ENCODE measurements at places on chromosomes 7 and 10.

DNA sequence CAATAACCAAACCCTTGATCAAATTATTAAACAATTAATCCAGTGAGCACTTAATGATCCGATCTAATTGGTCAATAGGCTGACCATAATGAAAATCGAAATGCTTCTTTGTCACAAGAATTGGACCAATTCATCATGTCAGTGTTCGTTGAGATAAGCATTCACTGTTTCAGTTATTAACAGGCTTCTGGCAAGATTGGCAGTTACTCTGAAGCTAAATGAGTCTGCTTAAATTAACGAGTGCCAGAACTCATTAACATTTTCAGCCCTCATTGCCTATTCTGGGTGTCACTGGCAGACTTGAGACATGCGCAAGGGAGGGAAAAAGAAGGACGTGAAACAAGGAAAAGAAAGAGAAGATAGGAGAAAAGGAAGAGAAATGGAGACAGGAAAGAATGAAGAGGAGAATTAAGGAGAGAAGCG lies 30.7 kb upstream of the SLC26A3 start:
- no peak for DNase-seq

GRCh38 chr10:59340285-59340684 lies 22.1 kb downstream of the FAM13C start:
- DNase-seq: no peak

DNA sequence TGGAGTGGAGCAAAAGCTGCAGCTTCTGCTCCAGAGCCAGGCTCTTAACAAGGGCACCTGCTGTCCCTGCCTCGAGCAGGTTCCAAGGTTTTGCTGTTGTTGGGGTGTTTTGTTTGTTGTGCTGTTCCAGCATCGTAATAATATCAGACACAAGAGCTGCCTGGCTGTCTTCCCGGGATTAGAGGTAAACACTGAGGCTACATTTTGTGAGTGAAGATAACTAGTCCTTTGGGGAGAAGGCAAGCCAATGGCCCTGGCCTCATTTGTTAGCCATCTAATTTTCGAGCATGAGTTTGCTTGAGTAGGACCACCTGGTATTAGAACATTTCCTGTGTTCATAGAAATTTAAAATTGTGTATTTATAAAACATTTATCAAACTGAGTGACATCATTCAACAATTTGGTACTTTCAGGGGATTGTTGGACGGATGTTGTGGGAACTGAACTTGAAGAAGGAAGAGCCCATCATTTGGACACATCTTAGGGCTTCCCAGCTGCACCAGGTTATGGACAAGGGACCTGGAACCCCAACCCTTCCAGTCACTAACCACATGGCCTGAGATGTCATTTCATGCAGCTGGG lies 555.0 kb downstream of the TNS3 start:
- DNase-seq: no peak

GRCh38 chr7:80550005-80550404 lies 38.1 kb upstream of the GNAT3 start:
- no peak for DNase-seq

DNA sequence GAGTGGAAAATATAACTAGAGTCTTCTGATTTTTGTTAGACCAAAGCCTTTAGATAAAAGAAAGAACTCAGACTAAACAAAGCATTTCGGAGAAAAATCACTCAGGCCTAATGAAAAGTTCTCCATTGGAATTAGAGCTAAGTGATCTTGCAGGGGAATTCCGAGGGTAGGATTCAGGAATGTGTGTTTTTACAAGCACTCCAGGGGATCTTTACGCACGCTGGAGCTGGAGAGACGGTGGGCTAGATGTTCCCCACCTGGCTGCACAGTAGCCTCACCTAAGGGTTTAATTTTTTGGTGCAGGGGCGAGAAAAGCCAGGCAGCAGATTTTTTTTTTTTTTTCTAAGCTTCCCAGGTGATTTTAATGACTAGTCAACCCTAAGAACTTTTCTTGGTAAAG lies 7.9 kb upstream of the PAPSS2 start:
- no peak for DNase-seq

DNA sequence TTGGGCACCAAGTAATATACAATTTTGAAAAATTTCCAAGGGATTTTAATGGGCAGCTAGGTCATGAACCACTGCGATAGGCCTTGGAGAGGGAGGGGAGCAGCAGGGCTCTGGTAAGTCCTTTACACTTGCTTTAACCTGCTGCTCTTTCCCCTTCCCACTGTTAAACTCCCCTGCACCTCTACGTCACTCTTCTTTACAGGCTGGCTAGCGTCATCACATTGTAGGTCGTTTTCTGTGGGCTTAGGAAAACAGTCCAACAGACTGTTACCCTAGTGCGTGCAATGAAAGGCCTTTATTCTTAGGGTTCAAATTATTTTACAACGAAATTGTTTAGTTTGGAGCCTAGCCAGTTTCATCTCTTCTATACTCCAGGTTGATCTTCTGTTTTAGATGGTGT lies 235.7 kb downstream of the AUTS2 start:
- DNase-seq: no peak

GRCh38 chr10:124971276-124971675 lies 29.4 kb downstream of the ZRANB1 start:
- DNase-seq: no peak

- DNase-seq: no peak
Observed at GRCh38 chr10:79586933-79587332, 23.8 kb upstream of the SFTPA1 start.

GRCh38 chr7:78179211-78179610 lies 380.6 kb downstream of the PHTF2 start:
- no peak for DNase-seq

GRCh38 chr7:76326646-76327233 lies 24.3 kb downstream of the HSPB1 start:
- DNase-seq: no peak

GRCh38 chr10:115975506-115975905 lies 297.5 kb downstream of the GFRA1 start:
- no peak for DNase-seq

- DNase-seq: no peak
Observed at GRCh38 chr10:78913219-78914059, 155.3 kb upstream of the ZMIZ1 start.

GRCh38 chr7:69992938-69993337 lies 394.7 kb downstream of the AUTS2 start:
- no peak for DNase-seq

DNA sequence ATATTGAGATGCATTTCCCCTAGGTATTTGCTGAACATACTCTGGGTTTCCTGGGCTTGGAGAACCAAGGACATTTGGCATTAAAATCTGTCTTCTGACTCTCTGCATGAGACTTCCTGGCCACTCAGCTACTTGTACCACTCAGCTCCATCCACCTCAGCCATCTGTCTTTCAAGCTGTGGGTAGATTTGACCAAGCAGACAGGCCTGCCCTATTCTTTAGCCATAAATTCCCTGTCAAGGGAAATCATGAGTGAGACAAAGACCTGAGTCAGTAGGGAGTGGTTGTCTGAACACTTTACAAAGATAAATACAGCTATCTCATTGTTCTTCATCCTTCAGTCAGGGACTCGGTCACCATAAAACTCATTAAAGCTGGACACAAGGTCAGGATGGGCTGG lies 399.1 kb downstream of the GPAM start:
- DNase-seq: no peak

DNA sequence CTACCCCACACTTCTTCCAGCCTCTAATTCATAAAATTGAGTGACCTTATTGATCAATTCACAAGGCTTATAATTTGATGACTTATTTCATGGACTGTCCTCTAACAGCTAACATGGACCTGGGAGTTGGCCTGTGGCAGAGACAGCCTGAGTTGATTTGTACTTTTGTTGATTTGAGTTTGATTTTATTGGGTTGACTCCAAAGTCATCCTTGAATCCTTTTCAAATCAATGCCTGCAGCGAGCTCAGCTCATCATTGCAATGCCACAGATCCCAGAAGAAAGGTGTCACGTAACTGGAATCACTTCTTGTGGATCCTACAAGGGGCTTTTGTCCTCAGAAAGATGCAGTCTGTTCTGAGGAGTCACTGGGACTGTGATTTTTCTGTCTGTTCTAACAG lies 138.0 kb downstream of the CAMK1D start:
- no peak for DNase-seq

GRCh38 chr7:143245123-143245522 lies 18.1 kb upstream of the GSTK1 start:
- no peak for DNase-seq
